ENCODE measurements at places on chromosomes 3 and 15.
A peak's percentile ranks its signal among the peaks of the same experiment; 100 is the strongest.

GRCh38 chr3:8532251-8532871, 30.7 kb downstream of the LMCD1 start:
- DNase-seq: no peak

GRCh38 chr3:31768479-31769125, 212.5 kb downstream of the OSBPL10 start:
- DNase-seq: peak; percentile 66

- no peak for DNase-seq
Measured at GRCh38 chr15:52283281-52283680, 12.3 kb downstream of the MYO5C start.

GRCh38 chr15:91553196-91553854, 300.2 kb upstream of the SLCO3A1 start:
- DNase-seq: peak; percentile 44

DNA sequence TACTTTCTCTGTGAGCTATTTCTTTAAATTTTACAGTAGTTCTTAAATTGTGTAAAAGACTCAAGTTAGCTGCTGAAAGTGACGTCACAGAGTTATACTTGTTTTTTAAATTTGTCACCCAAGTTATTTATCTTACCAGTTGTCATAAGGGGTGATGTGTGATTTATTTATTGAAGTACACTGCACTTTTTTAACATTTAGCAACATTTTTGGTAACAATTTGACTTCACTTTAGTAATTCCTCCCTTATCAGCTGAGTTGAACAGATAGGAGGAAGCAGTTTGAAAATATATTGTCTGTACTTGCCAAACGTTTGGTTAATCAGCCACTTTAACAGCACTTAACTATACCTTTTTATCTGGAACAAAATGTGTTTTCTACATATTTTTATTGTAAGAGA, 3.8 kb downstream of the STT3B start:
- no peak for DNase-seq

- DNase-seq: no peak
Measured at GRCh38 chr3:100389025-100389424, 11.9 kb downstream of the TOMM70 start.

GRCh38 chr3:37183976-37184375, 9.6 kb upstream of the LRRFIP2 start:
- no peak for DNase-seq

GRCh38 chr3:15284121-15284889, 48.1 kb downstream of the SH3BP5 start:
- peak; percentile 71 for DNase-seq

DNA sequence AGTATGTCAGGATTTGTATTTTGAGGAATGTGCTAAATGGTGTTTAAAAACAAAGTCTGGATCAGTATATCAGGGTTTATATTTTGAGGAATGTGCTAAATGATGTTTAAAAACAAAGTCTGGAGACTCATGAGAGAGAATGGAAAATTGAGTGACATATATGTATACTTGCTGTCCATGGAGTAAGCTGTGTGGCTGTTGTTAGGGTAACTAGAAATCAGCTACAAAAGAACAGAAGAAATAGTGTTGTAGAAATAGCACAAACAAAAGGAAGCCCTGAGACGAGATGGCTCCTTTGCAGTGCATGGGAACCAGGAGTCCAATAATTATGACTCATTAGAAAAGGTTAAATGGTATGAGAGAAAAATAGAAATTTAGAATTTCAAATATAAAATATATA, 282.7 kb upstream of the MANF start:
- no peak for DNase-seq

- no peak for DNase-seq
Measured at GRCh38 chr3:160653512-160653911, 23.4 kb upstream of the ARL14 start.

DNA sequence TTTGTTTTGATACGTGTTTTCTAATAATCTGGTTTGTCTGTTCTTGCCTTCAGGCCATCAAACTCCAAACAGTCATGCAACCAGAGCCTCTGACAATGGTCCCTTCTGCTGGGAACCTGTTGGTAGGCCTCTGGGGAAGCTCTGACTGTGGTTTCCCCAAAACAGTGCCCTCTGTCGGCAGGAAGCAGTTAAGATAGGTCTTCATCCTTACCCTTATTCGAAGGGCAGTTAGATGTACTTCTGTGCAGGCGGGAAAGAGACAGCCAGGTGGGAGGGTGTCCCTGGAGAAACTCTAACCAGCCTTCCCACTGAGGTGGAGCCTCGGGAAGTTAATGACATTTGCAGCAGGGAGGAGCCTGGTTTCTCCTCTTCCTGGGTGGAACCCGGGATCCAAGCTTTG, 81.6 kb upstream of the CHMP2B start:
- DNase-seq: peak; percentile 54

GRCh38 chr15:83977992-83978391, 257.6 kb upstream of the GOLGA6L4 start:
- DNase-seq: no peak

DNA sequence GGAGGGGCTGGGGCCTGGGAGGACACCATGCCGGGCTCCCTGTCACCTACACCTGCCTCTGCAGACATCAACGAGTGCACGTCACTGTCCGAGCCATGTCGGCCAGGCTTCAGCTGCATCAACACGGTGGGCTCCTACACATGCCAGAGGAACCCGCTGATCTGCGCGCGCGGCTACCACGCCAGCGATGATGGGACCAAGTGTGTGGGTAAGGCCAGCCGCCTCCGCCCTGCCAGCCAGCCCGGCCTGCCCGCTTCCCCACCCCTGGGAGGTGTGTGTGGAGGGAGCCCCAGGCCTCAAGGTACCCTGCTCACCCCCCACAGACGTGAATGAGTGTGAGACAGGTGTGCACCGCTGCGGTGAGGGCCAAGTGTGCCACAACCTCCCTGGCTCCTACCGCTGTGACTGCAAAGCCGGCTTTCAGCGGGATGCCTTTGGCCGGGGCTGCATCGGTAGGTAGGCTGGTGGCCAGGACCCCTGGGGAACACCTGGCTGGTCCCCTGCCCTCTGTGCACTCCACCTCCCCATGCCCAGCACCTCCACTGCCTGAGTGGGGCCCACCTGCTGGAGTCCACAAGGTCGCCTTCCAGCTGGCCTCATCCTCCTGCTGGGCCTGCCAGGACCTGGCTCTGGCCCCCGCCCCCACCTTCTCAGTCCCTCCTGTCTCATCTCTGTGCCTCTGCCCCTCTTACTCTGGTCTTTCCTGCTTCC, 80.1 kb downstream of the FBLN2 start:
- DNase-seq: no peak

DNA sequence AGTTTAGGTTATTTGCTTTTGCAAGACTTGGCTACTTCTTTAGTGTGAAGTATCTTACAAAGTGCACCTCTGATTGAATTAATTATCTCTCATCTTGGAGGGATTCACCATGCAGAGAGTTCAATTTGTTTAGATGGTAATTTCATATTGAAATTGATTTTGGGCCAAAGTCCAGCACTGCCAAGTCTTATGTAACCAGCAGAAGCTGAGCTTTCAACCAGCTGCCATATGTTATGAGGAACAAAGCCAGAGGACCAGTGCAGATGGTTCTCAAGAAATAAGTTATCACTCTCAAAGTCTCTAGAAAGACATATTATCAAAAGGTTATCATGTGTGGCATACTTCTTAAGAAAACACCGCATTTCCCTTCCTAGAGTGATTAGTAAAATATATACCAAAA, 29.0 kb downstream of the ABHD6 start:
- DNase-seq: no peak

DNA sequence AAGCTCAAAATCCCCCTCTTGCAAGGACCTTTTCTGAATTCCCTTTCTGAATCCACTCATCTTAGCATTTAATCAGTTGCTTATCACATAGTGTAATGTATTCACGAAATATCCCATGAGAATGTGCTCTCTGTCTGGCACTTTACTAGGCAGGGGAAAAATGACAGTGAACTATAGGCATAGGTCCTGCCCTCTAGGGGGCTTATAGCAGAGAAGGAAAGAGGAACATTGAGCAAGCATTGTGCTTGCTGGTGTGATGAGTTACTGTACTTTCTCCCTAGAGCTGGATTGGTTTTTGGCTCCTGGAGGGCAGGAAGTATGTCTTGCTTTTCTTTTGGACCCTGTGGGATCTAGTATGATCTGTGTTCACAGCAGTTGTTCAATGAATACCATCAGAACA, 26.5 kb downstream of the DUOX2 start:
- DNase-seq: peak; percentile 14

DNA sequence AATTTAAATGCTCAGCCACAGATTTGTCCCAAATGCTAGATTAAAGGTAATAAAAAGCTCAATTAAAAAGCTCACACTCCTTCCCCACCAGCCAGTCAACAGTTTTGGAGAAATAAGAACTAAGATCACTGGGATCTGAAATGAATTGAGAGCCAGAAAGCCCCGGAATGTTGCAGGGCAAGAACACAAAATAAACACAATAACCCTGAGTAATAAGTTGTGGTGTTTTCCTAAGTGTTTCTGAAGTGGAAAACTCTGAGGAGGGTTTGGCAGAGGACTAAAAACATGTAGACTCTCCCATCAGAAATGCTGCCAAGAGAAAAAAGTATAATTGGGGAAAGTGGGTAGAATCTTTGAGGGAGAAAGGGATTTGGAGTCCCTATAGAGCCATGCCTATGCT, 127.8 kb downstream of the ABI3BP start:
- no peak for DNase-seq

GRCh38 chr3:149647812-149648211, 10.0 kb downstream of the WWTR1 start:
- DNase-seq: no peak

GRCh38 chr3:69776289-69776688, 37.0 kb downstream of the MITF start:
- DNase-seq: no peak

DNA sequence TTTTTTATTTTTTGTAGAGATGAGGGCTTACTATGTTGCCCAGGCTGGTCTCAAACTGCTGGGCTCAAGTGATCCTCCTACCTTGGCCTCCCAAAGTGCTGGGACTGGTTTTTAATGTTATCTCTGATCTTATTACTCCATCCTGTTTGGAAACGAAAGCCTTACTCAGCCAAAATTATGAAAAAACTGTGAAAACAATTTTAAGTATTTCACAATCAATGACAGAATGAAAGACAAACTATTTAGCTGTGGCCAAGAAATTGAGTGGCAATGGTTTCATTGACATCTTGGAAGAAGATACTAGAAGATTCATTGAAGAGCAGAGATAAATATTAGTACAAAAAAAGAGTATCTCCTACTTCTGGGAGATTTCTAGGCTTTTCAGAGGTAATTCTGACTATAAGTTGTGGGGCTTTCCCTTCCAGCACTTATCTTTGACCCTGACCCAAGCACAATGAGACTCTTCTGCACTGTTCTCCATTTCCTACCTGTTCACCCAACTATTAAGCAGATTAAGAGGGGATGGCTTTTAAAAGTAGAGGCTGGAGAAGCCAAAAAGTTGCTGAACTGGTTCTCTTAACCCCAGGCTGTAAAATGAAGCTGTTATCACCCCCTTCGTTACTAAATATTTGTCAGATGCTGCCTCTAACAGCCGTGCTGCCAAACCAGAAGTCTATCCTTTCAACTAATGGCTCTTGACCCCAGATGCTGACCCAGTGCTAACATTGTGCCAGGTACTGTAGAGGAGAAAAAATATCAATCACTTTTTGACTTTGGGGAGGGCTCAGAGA, 14.2 kb upstream of the SLC25A36 start:
- DNase-seq: no peak

- DNase-seq: peak; percentile 27
Measured at GRCh38 chr15:31273258-31273941, 53.2 kb upstream of the KLF13 start.

- DNase-seq: no peak
Measured at GRCh38 chr15:79653533-79653932, 221.4 kb downstream of the MINAR1 start.

GRCh38 chr3:58237941-58238681, 519 bp downstream of the ABHD6 start:
- peak; percentile 69 for DNase-seq

DNA sequence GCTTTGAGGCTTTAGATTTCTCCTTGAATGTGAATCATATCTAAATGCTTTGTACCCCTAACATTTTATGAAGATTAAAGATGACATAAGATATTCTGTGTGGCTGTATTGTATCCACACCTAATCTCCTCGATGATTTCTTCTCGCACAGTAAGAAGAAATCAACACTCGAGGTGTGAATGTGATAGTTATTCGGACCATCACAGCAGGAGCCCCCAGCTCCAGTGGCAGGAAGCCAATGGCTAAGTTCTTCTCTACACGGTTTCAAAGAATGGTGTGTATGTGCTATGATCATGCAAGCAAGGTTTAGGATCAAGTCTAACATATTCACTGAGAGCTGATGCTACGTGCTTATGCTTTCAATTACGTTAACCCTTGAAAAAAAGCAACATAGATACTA, 271.0 kb downstream of the SUCLG2 start:
- DNase-seq: no peak

GRCh38 chr15:31032961-31033371, 41.5 kb upstream of the MTMR10 start:
- no peak for DNase-seq

DNA sequence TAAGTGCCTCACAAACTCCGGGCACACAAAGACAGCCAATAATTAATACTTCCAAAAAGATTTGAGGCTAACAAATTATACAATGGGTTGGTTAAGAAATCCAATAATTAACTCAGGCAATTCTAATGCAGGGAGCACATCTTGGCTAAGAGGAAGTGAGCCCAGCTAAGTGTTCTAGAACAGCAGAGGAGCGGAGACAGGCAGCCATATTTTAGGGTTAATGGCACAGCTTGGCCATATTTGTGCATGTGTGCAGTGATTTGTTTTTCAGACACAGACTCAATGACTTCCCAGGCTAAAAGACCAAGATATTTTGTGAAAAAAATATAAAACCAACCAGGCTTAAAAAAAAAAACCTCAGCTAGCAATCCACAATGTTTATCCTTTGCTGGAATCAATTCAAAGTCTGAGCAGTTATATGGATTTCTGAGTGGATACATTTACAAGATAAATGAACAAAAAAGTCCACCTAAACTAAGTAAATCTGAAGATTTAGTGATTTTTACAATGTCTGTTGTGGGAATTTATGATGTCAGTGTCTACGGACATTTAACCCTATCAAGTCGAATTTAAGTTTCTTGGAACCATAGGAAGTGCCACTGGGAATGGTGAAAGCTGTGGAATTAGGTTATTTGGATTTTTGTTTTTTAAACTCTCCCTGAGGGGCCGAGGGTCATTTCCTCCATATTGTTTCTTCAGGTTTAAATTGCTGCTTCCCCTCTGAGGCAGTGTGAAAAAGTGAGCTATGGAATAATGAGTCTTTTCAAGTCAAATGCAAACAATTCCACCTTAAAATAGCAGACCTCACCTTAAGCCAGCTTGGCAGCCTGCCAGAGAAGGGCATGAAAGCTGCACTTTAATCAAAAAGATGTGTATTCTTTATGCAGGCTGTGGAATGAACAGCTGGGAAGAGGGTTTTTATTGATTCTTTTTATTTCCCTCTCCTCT, 413.7 kb upstream of the TBL1XR1 start:
- peak; percentile 67 for DNase-seq

DNA sequence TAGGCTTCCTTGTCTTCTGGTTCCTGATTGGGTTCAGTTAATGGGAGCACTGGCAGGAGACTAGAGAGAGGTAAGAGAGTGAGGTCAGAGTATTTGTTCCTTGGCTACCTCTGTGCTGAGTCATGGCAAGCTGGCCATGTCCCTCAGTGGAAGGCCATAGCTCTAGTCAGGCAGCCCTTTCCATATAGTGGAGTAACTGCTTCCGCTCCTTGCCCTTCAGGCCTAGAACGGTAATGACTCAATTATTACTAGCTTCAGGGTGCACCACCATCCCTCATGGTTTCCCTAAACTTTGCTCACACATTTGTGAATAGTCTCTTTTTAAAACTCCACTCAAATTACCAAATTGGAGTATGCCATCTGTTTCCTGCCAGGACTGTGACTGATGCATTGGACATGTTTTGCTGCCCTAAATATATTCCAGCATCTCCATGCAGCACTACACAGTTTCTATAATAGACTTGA, 10.5 kb upstream of the ANO10 start:
- no peak for DNase-seq
